ENCODE measurements at places on chromosomes 11 and 22.

DNA sequence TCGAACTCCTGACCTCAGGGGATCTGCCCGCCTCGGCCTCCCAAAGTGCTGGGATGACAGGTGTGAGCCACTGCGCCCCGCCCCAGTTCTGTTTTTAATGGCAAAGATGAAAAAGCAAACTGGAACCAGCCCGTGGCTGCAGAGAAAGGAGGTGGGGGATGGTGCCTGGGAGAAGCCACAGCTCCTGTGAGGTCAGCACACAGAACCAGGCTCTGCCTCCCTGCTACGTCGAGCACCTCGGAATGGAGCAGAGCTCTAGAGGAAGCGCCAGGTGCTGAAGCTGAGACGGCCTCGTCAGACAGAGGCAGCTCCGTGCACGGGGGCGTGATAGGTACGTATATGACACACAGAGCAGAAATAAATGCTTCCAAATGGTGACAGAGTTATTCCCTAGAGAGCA is 8.5 kb downstream of the DRD4 start:
- no peak for ATAC-seq

- no peak for ATAC-seq
These were observed 44.7 kb downstream of the AP2A2 start for GRCh38 chr11:970319-970871.

DNA sequence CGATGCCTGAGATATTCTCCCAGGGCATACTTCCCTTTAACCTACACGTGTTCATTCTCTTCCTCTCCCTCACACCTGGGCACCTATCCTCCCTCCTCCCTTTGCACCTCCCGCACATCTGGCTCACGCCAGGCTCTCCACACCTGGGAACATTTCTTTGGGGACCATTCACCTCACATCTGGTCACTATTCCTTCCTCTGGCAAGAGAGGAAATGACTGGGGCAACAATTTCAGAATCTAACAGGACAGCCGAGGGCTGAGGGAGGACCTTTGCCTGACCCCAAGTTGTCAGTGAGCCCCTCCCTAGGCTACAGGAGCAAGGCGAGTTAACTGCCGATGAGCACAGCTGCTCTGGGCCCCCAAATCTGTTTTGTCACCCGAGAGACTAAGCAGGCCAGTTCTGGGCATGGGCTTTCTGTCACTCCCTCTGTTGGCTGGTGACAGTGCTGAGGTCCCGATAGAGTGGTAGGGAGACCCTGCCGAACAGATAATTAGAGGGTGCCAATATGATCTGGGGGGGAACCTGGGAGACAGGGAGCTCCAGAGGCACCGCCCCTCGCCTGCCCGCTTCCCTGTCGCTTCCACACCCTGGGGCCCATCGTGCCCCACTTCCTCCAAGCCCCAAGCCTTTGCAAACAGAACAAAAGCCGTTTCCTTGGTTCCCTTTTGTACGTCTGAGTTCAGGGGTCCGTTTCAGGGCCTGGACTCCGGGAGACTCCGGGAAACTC is 45.6 kb downstream of the EIF3F start:
- no peak for ATAC-seq

DNA sequence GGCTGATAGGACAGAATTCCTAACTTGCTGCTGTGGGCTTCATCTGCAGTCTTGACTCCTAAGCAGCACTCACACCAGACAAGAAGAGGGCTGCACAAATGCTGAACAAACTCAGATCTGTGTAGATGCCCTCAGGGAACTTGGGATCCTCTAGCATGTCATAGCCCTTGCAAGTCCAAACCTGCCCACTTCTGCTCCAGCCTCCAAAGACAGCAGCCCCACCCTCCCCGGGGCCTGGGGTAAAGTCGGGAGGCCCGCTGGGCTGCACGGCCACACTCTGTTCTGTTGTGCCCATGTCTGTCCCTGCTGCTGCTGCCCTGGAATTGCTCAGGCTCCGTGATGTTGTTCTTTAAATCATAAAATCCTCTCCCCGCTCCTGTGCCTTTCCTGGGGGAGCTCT is 28.3 kb downstream of the DRD2 start:
- ATAC-seq: no peak

- ATAC-seq: no peak
These were observed 47.0 kb downstream of the AP2A2 start for GRCh38 chr11:972523-973211.

GRCh38 chr22:40594924-40595323 is 41.6 kb downstream of the MRTFA start:
- no peak for ATAC-seq

DNA sequence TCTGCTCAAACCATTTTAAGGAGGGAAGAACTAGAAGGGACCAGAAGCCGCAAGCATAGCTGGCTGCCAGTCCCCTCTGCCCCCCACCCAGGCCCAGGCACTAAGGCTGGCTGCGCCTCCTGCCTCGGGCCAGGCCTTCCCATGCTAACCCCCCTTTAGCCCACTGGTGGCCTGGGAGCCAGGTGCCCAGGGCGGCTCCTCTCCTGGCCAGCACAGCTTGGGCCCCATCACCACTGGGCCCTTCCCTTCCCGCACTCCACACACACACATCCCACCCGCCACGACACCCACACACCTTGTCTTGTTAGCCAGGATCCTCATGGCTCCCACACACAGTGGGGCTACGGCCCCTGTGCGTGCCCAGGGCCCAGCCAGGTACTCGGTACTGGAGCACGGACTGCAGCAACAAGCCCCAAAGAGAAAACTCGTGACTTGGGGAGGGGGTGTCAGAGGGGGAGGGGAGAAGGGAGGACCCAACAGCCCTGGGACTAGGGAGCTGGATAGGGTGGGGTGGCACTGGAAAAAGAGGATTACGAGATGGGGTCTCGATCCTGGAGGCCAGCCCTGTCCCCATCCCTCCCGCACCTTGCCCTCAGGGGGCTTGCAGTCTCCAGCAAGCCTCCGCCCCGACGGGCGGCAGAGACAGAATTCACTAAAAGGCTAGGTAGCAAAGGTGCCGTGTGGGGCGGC is 16.0 kb downstream of the BCL9L start:
- no peak for ATAC-seq

DNA sequence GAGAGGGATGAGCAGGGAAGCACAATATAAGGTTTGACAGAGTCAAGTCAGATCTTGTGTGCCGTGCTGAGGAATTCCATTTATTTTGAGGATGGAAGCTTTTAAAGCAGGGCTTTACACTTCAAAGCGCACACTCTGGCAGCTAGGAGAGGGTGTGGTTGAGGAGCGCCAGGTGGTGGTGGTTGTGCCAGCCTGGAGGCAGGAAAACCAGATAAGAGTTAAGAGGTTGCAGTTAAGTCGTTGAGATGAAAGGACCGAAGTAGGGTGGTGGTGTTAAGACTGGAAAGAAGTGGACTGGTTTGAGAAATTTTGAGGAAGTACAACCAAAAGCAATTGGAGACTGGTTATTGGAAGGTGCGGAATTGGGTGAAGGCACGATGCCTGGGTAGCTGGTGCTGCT is 231.6 kb upstream of the TBCEL start:
- ATAC-seq: no peak

DNA sequence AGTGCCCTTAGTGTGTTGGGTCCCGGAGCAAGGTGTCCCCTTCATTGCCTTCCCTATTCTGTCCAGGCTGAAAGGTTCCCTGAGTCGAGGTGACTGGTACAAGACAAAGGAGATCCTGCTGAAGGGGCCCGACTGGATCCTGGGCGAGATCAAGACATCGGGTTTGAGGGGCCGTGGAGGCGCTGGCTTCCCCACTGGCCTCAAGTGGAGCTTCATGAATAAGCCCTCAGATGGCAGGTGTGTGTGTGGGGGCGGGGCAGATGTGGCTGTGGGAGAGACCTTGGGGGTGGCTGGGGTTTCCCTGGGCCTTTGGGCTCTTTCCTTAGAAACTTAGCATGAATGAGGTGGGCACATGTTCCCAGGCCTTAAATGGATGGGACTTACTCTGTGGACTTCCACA is 1.8 kb downstream of the NDUFV1 start:
- no peak for ATAC-seq

GRCh38 chr11:123587559-123587958 is 66.9 kb downstream of the SCN3B start:
- no peak for ATAC-seq

DNA sequence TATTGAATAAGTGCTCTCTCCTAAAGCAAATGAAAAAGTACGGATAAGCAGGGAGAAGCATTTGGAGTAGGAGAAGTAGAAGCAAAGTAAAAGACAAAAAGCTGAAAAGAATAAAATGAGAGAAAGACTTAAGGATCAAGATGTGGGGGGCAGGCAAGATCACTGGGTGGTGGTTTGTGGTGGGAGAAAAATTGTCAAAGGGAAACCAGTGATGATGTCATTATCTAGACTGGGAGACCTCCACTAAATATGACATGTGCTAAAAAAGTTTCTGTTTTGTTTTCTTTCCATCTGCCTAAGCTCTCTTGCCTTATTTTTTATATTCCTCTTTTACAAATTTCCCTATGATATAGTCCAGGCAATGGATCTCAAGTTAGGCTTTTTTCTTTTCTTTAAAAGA is 14.8 kb upstream of the MAML2 start:
- ATAC-seq: no peak

DNA sequence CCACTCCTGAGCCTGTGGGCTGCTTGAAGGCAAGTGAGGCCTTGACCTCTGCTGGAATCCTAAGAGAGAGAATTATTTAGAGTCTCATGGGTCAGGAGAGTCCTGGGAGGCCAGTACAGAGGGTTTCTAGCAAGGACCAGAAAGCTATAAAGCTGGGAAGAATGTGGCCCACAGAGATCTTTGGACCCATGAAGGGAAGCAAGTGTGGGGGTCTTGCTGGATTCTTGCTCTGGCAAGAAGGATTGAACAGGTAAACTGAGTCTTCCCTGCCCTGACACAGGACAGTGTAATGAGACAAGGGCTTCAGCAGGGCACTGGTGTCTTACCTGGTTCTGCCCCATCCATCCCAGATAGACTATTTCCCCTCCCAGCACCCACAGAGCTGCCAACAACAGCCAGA is 18.4 kb downstream of the EIF3F start:
- no peak for ATAC-seq

GRCh38 chr11:69546735-69547370 is 65.4 kb downstream of the LINC01488 start:
- peak; percentile 91 for ATAC-seq

DNA sequence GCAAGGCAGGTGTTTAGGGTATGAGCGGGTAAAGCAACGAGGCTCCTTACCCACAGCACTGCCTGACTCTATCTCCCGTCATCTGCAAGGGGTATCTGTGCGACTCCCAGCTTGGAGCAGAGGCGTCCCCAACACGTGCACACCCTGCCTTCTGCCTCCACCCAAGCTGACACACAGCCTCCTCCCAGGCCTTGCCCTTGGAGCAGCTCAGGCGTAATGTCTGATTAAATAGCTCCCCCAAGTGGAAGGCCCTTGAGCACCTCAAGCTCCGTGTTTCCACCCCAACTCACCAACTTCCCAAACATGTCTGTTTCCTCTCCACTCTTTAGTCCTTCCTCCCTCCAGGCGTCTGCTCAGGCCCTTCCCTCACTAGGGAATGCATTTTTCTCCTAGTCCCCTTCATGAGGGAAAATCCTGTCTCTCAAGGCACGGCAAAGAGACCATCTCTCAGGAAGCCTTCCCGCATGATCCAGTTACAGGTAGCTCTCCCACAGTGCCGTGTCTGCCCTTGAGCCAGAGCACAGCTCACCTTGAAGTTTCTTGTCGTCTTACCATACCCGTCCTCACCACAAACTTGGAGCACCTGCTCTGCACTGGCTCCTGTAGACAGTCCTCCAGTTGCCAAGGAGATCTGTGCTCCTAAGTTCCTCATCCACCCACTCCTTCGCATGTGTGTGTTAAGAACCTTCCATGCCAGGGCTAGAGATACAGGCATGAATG is 15.8 kb downstream of the CYB5R2 start:
- ATAC-seq: no peak

- no peak for ATAC-seq
These were observed 576.5 kb upstream of the CCDC90B start for GRCh38 chr11:83862691-83863090.

- ATAC-seq: no peak
These were observed 48.3 kb downstream of the PIK3C2A start for GRCh38 chr11:17159441-17159840.

GRCh38 chr22:29311464-29312217 is 3.9 kb downstream of the RASL10A start:
- ATAC-seq: no peak

- ATAC-seq: no peak
These were observed 97.1 kb downstream of the EXT2 start for GRCh38 chr11:44192462-44193100.

DNA sequence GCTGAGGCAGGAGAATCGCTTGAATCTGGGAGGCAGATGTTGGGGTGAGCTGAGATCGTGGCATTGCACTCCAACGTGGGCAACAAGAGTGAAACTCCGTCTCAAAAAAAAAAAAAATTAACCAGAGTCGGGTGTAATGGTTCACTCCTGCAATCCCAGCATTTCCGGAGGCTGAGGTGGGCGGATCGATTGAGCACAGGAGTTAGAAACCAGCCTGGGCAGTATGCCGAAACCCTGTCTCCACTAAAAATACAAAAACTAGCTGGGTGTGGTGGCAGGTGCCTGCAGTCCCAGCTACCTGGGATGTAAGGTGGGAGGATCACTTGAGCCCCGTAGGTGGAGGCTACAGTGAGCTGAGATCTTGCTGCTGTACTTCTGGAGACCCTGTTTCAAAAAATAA is 1.5 kb downstream of the RANGAP1 start:
- ATAC-seq: no peak

DNA sequence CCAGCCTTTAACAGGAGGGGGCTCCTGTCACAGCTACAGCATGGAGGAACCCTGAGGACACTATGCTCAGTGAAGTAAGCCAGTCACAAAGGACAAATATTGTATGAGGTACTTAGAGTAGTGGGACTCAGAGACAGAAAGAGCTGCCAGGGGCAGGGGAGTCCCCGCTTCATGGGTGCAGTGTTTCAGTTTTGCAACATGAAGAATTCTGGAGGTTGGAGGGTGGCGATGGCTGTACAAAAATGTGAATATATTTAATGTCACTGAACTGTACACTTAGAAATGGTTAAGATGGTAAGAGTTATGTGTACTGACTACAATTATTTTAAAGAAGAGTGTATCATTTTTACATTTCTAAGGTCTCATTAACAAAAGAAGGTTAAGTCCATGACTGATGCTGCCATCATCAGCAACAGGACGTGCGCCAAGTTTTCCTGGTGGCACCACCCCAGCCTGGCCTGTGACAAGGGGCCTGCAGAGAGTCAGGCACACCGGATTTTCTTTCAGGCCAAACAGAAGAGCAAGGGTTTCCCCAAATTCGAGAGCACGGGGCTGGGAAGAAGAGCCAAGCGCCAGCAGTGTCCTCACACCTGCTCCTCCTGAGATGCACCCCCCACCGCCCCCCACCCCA is 22.1 kb downstream of the YPEL1 start:
- peak; percentile 51 for ATAC-seq

GRCh38 chr11:102177974-102178631 is 67.9 kb downstream of the YAP1 start:
- no peak for ATAC-seq

GRCh38 chr22:47000888-47001287 is 238.4 kb downstream of the TBC1D22A start:
- peak; percentile 82 for ATAC-seq
